Activated CD4-positive, alpha-beta T cell treated with anti-CD3 and anti-CD28 coated beads for 1 hour (primary cell): ENCODE measurements at places on chromosomes 2 and 18.

- no peak for DNase-seq
Measured at GRCh38 chr18:68409576-68409975, 305.3 kb downstream of the TMX3 start.

DNA sequence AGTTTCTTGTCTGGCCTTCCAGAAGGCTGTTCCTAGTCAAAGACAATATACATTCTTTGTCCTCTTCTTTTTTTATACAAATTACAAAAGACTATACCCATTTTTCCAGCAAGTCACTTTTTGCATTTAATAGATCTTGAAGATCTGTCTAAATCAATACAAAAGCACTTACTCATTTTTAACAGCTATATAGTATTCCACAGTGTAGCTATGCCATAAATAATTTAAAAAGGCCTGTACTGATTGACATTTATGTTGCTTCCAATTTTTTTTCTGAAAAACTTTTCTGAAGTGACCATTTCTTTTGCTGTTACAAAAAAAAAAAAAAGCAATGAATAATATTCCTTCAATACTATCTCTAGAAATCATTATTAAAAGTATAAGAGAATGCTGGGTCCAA is 30.3 kb upstream of the HNRNPLL start:
- DNase-seq: no peak

DNA sequence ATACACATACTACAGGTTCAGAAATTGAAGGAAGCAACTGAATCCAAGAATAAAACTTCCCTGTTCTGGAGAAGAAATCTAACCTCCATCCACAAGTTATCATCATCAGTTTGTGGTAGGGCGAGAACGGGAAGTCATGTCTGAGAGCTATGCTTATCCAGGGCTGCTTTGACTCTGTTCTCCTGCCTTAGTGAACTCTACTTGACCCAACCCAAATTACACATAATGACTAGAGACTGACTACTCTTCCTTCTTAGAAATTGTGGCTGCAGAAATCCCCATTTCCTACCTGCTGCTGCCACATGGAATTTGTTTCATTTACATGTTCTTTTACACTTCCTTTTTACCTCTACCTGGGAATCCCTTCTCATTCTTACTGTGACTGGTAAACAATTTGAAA is 1102.6 kb upstream of the PIK3C3 start:
- no peak for DNase-seq

DNA sequence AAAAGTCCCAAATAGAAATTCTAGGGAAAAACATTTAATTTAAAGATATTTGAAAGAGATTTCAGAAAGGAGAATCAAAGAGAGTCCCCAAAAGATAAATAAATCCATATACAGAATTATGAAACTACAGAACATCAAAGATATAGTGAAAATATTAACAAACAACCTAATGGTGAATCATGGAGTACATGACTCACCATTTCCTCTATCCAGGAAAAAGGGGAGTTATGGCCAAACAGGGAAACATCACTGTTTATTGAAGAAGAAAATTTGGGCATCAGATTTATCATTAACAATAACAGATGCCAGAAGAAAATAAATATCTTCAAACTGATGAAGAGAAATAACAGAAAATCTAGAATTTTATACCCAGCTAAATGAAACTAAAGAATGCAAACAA is 448.3 kb downstream of the CDH2 start:
- DNase-seq: no peak
